ENCODE measurements at places on chromosomes 1 and 21.
A peak's percentile ranks its signal among the peaks of the same experiment; 100 is the strongest.

DNA sequence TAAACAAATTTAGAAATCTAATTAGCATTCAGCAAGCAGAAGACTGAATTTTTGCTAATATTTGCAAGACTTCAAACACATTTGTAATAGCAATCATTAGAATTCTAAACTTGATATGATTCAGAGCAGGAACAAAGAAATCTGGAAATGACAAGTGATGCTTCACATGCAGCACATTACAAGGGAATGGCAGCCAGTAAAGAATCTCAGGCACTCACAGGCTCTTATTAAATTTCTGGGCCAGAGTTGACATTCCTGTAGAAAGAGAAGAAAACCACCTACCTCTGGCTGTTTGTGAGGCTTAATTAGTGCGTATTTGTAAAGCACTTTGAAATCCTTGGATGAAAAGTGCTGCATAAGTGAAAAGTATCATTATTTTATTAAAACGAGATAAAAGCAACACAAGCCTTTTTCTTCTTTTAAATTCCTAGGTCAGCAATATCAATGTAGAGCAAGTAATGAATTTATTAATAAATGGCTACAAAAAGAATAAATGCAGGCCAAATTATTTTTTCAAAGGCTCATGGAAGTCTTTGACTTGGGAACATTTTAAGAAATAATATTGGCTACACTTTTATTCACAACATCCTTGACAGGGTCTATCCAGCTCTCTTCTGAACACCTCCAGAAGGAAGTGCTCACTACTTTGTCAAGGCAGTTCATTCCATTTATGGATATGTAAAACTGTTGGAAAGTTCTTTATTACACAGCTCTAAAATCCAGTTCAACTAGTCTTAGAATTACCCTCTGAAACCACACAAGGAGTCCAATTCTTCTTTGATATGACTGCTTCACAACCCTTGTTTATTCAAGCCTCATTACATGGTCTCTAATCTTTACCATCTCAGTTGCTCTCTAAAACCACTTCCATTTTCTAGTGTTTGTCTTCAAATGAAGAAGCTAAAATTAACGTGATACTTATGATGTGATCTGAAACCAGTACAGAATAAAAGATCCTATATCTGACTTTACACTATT is 32.1 kb upstream of the SCYL3 start:
- DNase-seq: no peak

GRCh38 chr1:111412839-111413238 is 14.7 kb downstream of the OVGP1 start:
- no peak for DNase-seq

DNA sequence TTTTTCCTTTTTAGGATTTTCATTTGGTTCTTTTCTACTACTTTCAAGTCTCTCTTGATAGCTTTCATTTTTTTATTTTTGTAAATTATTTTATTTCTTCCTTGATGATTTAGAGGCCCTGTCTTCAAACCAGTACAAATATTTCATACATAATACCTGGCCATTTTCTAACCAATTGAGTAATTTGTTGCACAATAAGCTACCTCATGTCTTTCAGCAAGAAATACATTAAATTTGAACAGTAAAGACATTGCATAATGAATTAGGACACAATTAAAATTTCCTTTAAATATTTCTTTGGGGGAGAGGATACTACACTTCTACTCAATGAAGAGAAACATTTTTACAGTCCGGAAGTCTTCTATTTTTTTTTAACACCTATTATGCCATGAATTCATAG is 15.6 kb upstream of the COL9A2 start:
- no peak for DNase-seq

DNA sequence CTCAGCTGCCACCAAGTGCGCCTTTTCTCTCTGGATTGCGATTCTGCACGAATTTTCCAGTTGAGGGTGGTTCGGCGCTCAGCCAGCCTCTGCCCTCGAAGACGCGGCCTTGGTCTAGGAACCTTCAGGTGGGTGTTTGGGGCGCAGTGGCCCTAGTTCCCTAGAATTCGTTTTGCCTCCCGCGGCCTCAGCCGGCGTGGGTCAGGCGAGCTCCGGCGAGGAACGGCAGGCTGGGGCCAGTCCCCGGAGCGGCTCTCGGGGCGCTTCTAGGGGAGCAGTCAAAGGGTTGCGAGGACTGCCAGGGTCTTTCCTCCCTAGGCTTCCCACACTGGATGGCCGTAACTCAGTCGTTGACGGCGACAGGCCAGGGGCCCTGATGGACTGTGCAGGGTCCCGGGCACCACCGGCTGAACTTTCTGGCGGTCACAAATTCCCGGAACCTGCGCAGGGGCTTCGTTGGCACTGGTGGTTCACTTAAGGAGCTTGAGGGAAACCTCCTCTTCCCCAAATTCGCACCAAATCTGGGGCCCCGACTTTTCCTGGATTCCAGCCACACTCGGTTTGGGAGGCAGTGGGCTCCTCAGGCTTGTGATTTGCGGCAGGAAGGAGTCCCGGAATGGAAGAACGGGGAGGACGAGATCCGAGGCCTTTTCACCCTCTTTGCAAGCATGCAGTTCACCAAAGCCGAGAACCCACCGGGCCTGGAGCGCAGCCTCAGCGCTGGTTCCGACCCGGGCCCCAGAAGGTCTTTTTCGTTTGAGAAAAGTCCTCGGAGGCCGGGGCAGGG is 1.2 kb downstream of the DMBX1 start:
- DNase-seq: no peak

- DNase-seq: no peak
Observed at GRCh38 chr1:22376001-22376400, 75.7 kb upstream of the ZBTB40 start.

DNA sequence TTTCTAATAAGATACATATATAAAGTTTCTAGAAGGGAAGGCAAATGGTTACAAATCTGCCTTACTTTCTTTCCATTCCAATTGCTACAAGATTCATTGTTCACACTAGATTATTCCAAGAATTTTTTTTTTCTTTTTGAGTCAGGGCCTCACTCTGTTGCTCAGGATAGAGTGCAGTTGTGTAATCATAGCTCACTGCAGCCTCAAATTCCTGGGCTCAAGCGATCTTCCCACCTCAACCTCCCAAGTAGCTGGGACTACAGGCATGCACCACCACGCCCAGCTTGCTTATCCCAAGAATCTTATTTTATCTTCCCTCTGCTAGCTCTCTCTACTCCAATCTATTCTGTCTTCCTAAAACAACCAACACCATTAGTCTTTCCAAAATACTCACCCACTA is 81.8 kb downstream of the KIAA0319L start:
- DNase-seq: no peak

DNA sequence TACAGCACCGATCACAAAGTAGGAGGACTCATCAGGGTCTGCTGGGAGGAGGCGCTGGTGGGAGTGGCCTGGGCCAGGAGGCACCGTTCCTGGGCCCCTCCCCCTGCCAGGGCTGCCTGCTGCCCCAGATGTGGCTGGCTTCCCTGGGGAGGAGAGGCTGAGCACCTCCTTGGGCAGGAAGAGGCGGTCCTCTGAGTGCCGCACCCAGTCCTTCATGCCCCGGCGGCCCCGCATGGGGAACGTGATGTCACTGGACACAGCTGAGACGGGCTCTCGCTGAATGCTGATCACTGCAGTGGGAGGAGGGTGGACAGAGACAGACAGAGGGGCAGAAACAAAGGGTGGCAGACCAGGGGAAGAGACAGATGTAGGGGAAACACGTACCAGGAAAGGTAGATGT is 24.8 kb downstream of the ADGRB2 start:
- peak; percentile 41 for DNase-seq

GRCh38 chr1:39899611-39900538 is 1.8 kb downstream of the MYCL start:
- no peak for DNase-seq

- no peak for DNase-seq
Observed at GRCh38 chr1:202438393-202439174, 90.1 kb downstream of the PPP1R12B start.

GRCh38 chr1:187942986-187943385 is 1114.2 kb downstream of the PLA2G4A start:
- no peak for DNase-seq

DNA sequence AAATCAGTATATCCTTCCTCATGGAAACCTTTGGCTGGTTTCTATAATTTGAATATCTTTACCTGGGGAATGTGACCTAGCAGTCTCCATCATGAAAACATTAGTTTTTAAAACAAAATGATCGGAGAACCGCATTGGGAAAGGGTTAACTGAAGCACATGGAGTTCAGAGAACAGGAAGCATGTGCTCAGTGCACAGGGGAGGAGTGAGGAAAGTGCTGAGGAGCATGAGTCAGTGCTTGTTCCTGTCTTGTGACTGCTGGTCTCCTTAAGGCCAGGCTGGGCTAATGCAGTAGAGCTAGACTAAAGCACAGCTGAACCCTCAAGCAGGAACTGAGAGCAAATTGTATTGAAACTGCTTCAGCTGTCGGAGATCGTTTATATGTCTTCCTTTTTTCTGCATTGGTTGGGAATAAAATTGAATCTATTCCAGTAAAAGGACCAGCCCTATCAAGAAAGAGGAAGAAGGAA is 5.8 kb downstream of the IFI16 start:
- peak; percentile 66 for DNase-seq

DNA sequence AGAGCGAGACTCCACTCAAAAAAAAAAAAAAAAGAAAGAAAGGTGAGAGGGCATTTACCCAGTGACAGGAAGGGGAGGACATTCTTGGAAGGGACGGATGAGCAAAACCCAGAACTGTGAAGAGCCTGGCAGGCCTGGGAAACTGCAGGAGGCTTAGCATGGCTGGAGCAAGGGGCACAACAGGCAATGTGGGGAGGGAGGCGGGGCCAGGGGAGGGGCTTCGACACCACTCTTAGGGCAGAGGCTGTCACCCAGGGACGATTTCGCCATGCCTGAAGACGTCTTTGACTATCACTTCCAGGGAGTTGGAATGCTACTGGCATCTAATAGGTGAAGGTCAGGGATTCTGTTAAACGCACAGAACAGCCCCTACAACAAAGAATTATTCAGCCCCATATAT is 184.0 kb downstream of the HUNK start:
- DNase-seq: no peak

- DNase-seq: no peak
Observed at GRCh38 chr1:5239911-5240310, 585.5 kb downstream of the AJAP1 start.

GRCh38 chr1:111600886-111601386 is 18.7 kb upstream of the RAP1A start:
- no peak for DNase-seq

DNA sequence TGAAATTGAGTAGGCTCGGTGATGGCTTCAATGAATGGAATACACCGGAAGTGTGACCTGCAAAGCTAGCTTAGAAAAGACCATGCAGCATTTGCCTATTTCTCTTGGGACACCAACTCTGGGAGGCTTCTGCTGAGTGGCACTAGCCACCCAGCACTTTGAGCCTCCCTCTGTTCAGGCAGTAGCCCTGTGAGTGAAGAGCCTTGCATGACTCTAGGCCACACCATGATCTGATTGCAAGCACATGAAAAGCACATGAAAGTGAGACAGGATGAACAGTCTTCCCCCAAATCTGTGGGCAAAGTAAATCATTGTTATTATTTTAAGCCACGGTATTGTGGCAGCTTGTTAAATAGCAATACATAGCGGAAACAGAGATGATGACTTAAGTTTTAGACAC is 2.8 kb downstream of the CD48 start:
- no peak for DNase-seq

DNA sequence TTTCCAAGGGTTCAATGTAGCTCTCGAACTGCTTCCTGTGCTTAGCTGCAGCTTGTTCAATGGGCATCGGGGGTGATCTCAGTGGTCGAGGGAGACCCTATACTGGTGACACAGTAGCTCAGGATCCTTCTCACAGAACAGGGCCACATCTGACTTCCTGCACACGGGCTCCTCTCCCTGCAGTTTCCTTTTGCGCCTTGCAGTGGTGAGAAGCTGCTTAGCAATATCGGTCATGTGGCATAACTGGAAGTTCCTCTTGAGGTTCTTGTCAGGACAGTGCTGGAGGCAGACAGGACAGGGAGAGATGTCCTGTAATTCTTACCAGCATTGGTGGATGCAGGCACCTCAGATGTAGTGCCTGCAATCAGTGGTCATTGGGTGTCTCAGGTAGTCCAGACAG is 140.5 kb upstream of the MAP1LC3C start:
- DNase-seq: no peak

- DNase-seq: no peak
Observed at GRCh38 chr1:176736015-176736414, 273.0 kb downstream of the PAPPA2 start.

GRCh38 chr1:97238816-97239215 is 517.2 kb downstream of the PTBP2 start:
- DNase-seq: no peak

- DNase-seq: peak; percentile 67
Observed at GRCh38 chr21:33266050-33266788, at the start of gene IL10RB. IL10RB (plus strand) TSS chr21:33266367; CDS start chr21:33266466, 99 bp downstream.

- DNase-seq: no peak
Observed at GRCh38 chr1:148263906-148264255, 111.8 kb upstream of the NBPF11 start.

- no peak for DNase-seq
Observed at GRCh38 chr1:229629261-229629660, 3.2 kb downstream of the URB2 start.

- no peak for DNase-seq
Observed at GRCh38 chr1:83606416-83606955, 392.4 kb downstream of the TTLL7 start.

DNA sequence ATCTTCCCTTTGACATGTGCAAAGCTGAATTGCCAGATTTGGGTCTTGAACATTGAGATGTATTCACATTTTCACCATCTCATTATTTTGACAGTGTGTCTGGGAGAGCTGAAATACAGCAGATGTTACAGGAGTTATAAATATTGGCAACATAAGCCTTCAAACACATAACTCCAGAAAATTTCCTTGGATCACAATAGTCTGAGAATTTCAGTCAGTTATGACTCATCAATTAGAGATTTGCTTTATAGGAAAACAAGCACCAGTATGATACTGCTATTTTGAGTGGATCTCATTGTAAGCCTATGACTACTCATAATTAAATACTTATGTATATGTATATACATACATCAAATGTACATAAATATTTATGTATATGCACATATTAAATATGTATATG is 1171.8 kb downstream of the AMY1C start:
- no peak for DNase-seq

DNA sequence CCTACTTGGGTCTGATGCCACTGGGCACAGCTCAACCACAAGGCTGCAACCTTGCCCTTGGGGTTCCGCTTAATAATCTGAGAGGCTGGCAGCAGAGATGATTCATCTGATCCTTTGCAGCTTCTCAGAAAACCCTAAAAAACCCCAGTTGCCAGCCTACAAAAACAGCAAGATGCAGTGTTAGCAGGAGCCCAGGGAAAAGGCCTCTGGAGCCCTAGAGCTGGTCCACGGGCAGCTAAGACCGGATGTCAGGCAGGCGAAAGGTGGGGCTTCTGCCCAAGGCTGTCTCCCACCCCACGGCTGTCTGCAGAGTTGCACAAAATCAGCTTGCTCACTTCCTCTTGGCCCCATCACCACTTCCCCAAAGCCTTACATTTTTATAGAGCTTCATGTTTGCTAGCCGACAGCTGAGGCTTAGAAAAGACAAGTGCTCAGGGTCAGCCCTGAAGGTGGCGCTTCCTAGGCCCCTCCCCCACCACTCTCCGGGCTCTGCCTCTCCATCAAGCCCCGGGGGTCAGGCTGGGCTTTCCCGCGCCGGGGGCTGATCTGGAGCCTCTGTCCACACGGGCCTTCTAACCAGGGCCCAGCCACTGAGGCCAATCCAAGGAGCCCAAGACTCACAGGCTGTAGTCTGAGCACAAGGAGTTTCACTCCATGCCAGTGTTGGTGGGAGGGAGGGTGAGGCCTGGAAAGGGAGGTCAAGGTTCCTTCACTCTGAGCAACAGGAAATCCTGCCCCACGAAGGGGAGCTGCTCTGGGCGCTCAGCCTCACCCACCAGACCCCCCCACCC is 4.2 kb upstream of the ADORA3 start:
- DNase-seq: peak; percentile 27
